ENCODE measurements at places on chromosomes 5 and 9. TPM values are rescaled to one million over a fixed set of nuclear protein-coding genes. Genes with fewer than 3 reads are reported as not detected.

The KCNIP1 gene
- 2.3 TPM for polyA plus RNA-seq

The TLR4 gene
- polyA plus RNA-seq, result 8.6 TPM

The ACTBL2 gene
- not detected for polyA plus RNA-seq

DNA sequence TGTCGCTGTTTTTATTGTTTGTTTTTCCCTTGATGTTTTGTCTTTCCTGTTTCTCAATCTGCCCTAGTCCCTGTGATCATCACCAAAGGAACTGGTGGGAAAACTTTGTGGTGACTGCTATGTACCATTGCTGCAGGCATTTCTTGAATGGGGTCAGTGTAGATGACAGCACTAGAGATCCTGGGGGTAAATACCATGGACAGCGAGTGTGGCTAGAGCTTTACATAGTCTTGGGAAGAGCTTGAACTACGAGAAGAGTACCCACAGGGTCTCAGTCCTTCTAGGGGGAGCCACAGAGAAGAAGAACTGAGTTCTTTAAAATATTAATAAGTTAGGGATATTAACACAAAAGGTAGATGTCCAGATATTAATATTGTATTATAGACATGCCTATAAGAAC is 138.8 kb downstream of the PAM start:
- DNase-seq, result no peak

GRCh38 chr9:23551311-23551721 is 274.7 kb downstream of the ELAVL2 start:
- DNase-seq, result no peak

DNA sequence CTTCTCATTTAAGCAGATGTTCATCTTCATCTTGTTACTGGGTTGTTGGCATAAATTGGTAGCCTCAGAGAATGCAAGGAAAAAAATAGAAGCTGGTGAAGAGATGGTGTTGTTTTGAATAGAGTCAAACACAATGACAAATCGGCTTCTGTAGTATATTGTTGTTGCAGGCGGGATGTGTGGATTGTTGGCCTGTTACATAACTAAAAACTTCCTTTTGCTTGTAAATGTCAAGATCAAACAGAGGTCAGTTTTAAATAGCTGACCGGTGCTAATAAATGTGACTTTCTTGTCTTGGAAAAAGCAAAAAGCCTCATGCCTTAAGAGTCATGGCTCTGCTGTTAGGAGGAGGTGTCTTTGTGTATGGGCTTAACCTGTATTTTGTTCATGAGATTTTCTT is 59.2 kb downstream of the CCDC192 start:
- DNase-seq, result no peak

- no peak for DNase-seq
Measured at GRCh38 chr5:57738301-57738700, 255.7 kb upstream of the ACTBL2 start.

DNA sequence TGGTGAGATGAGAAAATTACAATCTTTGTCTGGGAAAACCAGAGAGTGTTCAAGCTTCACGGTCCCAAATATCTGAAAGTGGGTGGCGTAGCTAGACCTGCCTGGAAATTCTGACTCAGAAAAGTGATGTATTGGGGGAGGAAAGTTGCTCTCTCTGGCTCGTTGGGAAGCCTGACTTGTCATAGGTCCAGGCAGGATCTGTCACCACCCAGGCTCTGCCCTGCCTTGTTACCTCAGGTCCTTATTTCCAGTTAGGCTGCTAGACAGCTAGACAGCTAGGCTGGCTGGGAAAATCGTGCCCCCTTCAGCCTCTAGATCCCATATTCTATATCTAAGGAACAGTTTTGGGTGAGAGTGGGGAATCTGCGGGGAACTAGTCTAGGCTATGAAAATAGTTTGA is 41.0 kb upstream of the HCN1 start:
- DNase-seq, result no peak

GRCh38 chr5:59099270-59099994 is 516.6 kb downstream of the RAB3C start:
- DNase-seq, result no peak

DNA sequence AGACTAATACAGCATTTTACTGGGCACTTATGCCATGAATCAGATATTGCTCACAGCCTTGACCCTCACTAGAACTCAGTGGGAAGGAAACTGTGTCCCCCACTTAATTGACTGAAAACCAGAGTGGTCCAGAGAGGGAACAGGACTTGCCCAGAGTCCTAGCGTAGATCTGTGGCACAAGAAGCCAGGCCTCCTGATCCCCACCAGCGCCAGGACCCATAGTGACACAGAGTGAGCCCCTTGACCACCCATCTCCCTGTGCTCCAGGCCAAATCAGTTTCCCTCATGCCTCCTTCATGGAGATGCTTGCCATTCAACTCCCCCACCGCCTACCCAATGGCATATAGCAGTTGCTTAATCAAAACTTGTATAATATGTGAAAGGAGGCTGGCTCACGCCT is 8.3 kb downstream of the KIF12 start:
- DNase-seq, result no peak

DNA sequence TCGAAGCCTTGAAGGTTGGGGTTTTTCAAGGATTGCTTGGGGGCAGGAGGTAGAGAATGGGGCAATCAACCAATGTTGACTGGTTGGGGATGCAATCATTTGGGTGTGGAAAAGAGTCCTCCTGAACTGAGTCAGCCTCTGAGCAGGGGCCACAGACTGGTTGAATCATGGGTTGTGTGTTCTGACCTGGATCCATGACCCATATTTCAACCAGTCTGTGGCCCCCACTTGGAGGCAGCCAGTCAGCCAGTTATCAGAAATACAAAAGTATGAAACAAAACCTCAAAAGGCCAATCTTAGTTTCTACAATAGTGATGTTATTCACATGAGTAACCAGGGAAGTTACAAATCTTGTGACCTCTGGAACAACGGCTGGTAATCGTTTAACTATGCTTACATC is 81.4 kb upstream of the RANBP6 start:
- DNase-seq, result no peak
